ENCODE measurements at places on chromosomes 7 and 10. TPM values are rescaled to one million over a fixed set of nuclear protein-coding genes. Genes with fewer than 3 reads are reported as not detected.

BTBD16 gene
- not detected for total RNA-seq

NEUROD6 gene
- total RNA-seq: not detected

FGFR2 gene
- total RNA-seq: under 0.01 TPM

AZGP1 gene
- total RNA-seq: not detected

MOGAT3 gene
- not detected for total RNA-seq

HHEX gene
- 4.4 TPM for total RNA-seq

C10orf53 gene
- not detected for total RNA-seq

CPA2 gene
- not detected for total RNA-seq

DNA sequence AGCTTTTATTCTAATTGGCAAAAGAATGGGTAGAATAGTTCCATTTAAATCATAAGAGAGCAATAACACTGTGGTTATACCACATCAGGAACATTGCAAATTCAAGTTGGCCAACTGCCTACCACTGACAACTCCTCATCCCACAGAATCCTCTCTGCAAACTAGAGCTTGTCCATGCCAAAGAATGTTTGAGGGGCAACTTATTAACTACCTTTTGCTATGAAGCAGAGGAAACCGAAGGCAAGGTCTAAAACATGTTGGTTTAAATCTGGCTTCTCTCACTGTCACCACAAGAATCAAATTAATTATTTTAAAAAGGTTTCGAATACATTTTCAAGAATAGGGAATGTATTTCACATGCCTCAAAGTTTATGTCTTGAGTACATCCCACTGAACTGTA is 36.0 kb downstream of the RHOBTB1 start:
- no peak for DNase-seq

DNA sequence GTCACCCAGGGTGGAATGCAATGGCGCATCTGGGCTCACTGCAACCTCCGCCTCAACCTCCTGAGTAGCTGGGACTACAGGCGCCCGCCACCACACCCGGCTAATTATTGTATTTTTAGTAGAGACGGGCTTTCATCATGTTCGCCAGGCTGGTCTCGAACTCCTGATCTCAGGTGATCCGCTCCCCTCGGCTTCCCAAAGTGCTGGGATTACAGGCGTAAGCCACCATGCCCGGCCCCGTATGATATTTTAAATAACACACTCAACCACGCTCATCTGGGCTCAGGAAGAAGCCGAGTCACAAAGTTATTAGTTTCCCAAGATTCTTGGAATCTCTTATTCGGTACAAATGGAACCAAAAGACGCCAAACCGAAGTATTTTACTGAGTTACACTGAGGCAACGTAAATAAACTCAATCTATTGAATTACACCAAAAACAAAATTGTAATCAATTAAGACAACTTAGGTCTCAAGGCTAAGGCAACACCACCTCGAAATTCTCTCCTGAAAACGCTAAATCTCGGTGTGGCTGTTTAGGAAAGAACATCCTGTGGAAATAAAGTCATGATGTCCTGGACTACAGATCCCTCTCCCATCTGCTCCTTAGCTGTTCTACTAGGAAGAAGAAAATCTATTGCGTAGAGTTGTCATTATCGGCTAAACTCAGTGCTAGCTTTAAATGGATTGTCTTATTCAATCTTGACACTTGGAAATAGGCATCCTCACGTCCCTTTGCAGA is 910 bp downstream of the ARHGAP19 start:
- no peak for DNase-seq

DNA sequence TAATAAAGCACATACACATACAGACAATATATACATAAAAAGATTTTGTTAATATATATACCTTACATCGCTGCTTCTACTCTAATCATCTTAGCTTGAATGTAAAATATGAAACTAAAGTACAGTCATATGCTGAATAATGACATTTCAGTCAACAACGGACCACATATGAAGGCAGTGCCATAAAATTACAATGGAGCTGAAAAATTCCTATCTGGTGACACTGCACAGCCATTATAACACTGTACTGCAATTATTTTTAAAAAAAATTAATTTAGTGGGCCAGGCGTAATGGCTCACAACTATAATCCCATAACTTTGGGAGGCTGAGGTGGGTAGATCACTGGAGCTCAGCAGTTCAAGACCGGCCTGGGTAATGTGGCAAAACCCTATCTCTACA is 122.3 kb downstream of the JMJD1C start:
- no peak for DNase-seq

DNA sequence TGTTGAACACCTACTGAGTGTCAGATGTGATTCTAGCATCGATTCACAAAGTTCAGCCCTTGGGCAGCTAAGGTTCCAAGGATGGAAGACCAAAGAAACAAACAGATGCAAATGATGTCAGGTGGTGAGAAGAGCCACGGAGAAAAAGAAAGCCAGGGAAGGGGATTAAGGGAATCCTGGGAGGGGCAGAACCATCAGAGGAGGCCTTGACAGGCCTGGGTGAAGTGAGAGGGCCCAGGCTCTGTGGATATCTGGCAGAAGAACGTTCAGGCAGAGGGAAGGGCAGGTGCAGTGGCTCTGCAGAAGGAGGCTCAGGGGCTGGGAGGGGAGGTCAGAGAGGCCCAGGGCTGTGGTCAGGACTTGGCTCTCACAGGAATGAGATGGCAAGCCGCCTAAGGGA is 90.4 kb downstream of the C10orf105 start:
- no peak for DNase-seq

- peak; percentile 68 for DNase-seq
These were observed 106.6 kb upstream of the INHBA start for GRCh38 chr7:41809529-41809939.

- no peak for DNase-seq
These were observed 28.1 kb downstream of the ADAP1 start for GRCh38 chr7:926061-927030.

DNA sequence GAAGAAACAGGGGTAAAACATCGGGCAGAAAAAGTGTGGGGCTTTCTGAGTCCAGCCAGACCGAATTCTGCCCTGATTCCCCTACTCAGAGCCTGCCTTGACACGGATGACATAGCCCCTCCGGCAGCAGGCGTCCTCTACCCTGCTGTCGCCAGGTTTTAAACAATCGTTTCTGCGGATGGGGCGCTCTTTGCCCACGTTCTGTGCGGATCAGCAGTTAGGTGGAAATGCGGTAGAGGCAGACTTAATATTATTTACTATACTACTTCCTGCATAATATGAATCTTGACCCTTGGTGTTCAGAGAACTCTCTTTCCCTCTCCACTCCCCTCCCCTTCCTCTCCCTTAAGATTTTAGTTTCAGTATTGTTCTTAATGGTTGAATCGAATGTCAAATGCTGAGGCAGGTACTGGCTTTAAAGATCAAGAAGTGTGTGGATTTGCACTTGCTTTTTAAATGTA is 2.4 kb downstream of the GATA3 start:
- DNase-seq: no peak

DNA sequence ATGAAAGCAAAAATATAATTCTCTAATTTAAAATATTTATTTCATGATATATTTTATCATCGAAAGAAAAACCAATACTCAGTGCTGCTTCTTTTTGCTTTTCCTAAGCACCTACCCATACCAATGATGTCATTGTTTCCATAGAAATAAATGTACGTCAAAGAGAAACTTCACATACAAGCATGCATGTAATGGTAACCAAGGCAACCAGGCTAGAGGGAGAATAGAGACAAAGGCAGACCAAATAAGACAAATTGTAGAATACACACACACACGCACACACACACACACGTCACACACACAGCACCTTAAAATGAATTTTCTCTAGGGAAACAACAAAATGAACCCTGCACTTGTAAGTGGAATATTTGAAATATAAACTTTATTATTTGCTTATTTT is 75.5 kb downstream of the MACC1 start:
- peak; percentile 39 for DNase-seq

- no peak for DNase-seq
These were observed 18.3 kb downstream of the NOD1 start for GRCh38 chr7:30460246-30460633.

- DNase-seq: no peak
These were observed 1301.5 kb upstream of the SORCS1 start for GRCh38 chr10:108465871-108466641.

DNA sequence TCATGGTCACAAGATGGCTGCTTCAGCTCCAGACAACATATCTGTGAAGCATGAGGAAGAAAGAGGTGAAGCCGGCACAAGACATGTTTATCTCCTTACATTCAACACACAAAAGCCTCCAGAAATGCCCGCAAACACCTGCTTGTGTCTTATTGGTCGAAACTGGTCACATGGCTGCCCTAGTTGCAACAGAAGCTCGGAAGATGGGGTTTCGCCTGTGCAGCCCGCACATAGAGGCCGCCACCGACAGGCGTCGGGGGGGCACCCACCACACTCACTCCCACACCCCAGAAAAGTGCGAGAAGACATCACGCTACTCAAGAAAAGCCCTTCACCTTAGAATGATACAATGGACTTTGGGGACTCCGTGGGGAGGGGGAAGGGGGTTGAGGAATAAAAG is 63.0 kb upstream of the MGMT start:
- no peak for DNase-seq

DNA sequence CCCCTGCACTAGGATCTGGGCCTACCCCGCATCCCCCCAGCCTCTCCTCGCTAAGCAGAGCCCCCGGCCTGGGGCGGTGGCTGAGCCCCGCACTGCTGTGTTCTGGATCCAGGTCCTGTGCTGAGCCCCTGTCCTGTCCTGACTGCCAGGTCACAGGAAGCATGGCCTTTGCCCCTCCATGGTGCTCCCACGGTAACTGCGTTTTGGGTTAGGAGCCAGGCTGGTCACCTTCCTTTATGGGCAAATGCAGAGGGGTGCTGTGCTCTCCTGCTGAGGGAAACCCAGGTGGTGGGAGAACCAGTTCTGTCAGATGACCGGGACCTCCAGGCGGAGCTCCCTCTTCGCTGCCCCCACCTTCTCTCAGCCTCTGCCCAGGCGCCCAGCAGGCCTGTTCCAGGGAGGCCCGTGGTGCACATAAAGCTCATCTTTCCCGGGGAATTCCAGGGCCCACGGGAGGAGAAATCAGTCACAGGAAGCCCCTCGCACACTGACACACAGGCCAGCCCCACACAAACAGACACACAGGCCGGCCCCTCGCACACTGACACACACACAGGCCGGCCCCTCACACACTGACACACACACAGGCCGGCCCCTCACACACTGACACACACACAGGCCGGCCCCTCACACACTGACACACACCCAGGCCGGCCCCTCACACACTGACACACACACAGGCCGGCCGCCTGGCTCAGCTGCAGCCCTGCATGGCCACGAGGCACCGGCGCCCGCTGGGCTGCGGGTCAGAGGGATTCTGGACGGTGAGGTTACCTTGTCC is 75.6 kb downstream of the CFAP46 start:
- DNase-seq: no peak

- no peak for DNase-seq
These were observed 75.2 kb downstream of the RNLS start for GRCh38 chr10:88507826-88508453.

DNA sequence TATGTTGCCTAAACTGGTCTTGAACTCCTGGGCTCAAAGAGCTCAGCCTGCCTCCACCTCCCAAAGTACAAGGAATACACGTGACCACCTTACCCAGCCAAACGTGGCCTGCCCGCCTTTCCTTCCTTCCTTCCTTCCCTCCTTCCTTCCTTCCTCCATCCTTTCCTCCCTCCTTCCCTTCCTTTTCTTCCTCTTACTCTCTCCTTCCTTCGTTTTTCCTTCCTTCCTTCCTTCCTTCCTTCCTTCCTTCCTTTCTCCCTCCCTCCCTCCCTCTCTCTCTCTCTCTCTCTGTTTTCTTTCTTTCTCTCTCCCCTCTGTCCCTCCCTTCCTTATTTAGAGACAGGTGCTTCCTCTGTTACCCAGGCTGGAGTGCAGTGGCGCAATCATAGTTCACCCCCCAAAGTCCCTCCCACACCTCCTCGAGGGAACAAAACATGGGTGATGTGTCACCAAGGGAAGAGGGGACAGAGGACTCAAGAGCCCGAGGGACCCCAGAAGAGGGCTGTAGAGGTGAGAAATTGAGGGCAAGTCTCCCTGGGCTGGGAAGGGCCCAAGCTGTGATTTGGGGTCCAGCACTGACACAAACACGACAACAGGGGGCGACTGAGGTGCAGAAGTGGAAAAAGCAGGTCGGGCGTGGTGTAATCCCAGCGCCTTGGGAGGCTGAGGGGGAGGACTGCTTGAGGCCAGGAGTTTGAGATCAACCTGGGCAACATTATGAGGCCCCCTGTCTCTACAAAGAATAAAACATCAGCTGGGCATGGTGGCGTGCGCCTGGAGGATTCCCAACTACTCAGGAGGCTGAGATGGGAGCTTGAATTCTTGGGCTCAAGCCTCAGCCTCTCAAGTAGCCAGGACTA is 28.1 kb downstream of the EPHB4 start:
- DNase-seq: peak; percentile 52

GRCh38 chr7:26449175-26450165 is 157.8 kb downstream of the SNX10 start:
- DNase-seq: peak; percentile 15

DNA sequence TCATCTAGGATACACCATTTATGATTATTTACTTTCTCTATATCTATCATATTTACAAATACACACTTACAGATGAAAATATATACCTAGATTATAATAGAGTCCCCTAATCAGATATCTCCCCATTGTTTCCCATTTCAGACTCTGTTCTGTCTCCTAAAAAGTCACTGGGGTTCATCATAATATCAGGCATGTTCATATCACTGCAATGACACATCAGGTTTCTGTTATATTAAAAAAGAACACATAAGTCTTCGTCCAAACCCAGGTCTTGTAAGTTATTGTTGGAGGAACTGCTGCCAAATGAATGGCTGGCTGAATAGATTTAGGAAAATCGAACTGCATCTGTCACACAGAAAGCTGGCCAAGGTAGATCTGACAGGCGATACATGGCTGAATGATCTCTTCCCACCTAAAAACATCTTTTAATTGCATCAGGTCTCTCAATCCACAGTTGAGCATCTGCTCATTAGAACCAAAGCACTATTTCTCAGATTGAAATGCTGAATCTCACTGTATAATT is 178.7 kb downstream of the CACNA2D1 start:
- DNase-seq: no peak

GRCh38 chr10:93746844-93747284 is 10.9 kb upstream of the LGI1 start:
- peak; percentile 89 for DNase-seq

- DNase-seq: no peak
These were observed 48.2 kb upstream of the MNX1 start for GRCh38 chr7:157058701-157059100.

DNA sequence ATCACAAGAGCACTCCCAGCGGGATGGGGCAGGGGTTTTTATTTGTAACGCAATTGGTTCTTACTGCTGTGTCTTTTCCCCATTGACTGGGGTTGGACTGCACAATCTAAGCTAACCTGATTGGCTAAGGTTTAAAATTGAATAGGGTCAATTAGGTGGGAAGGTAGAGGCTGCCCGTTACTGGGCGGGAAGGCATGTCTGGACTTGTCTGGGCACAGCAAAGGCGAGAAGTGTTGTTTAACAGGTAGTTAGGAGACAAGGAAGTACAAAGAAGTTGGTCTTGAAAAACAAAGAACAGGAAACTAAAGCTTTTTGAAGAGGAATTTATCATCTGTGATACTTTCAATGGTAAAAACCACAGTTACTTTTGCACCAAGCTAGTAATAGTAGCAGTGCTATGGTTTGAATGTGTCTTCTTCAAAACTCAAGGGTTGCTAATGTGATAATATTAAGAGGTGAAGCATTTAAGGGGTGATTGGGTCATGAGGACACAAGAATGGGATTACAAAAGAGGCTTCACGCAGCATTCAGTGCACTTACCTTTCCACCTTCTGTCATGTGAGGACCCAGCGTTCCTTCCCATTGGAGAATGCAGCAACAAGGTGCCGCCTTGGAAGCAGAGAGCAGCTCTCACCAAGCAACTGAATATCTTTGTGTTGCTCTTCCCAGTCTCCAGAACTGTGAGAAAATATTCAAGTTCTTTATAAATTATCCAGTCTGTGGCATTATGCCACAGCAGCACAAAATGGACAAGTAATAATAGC is 875.5 kb upstream of the SORCS1 start:
- DNase-seq: no peak

Data from IMR-90 (cell line).